CD8-positive, alpha-beta T cell (primary cell): ENCODE measurements at places on chromosomes 1 and 21.

DNA sequence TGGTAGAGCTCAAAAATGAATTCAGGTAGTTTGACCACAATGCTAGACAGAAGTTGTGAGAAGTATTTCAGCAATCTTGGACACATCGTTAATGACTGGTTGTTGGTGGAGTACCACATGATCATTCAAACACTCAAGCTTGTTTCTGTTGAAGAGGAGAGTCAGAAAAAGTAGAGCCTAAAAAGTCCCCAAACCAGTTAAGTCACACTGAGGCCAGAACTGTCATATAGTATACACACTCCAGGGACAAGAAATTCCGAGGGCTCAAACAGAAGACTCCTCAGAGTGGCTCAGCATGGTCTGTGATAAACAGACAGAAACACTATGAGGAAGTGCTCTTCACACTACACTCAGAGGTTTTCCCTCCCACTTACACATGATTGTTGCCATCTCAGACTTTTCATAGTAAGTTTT is 5.8 kb downstream of the TRIM33 start:
- no peak for DNase-seq

DNA sequence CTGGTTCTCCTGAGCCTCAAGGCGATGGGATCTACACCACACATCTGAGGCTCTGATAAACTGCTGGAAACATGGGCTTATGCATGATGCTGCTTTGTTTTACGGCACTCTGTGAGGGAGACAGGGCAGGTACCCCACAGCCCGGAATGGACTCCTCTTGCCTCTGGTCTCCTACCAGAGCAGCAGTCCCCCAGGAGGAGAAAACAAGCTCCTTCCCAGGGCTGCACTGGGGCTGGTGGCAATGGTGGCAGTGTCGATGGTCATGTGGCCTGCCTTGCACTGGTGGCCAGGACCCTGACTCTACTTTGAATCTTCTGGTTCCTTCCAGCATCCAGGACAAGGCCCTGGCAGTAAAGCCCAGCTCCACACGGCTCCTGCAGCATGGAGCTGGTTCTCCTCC is 79.4 kb downstream of the TOMM20 start:
- DNase-seq: no peak

GRCh38 chr1:21818656-21819055 is 6.6 kb downstream of the LDLRAD2 start:
- DNase-seq: no peak

GRCh38 chr1:225849925-225850324 is 32.3 kb downstream of the TMEM63A start:
- peak; percentile 57 for DNase-seq

- DNase-seq: no peak
These were observed 59.6 kb downstream of the ZNF678 start for GRCh38 chr1:227622739-227623475.

DNA sequence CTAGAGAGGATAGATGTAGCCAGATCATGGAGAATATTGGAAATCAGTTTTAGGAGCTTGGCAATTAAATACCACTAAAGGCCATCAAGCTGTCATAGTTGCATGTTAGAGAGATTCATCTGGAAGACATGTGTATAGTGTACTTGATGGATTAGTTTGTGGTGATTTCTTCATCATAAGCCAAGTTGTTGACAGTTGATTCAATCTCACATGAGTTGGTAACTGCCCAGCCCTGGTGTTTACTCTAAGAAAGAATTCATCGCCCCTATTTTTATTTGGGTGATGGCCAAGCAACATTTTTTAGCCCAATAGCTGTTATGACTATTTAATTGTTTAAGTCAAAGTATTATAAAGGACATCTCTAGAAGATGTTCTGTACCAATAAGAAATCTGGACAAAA is 737.6 kb downstream of the PLA2G4A start:
- no peak for DNase-seq

DNA sequence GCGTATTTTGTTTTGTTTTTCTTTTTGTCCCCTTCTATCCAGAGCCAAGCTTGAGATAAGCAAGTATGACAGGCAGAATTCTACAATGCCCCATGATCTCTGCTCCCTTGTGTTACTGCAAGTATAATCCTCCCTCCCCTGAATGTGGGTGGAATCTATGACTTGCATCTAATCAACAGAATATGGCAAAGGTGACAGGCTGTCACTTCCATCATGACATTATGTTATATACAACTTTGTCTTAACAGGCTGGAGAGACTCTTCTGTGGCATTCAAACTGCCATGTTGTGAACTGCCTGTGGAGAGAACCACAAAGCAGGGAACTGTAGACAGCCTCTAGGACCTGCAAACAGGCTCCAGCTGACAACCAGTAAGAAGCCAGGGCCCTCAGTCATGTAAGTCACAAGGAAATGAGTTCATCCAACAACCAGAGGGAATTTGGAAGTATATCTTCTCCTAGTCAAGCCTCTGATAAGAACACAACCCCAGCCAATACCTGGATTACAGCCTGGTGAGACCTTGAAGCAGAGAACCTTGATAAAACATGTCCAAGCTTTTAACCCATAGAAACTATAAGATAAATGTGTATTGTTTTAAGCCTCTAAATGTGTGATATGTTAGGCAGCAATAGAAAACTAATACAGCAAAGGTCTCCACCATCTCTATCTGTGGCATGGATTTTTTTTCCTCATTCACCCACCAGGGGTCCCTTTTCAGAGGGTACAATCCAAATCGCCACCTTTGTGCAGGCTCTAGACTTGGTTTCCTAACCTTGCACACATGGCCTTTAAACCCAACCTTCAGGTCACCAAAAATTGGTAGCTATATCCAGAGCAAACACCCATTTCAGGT is 5.7 kb upstream of the C1orf162 start:
- DNase-seq: no peak

GRCh38 chr21:45102391-45102932 is 28.1 kb downstream of the ADARB1 start:
- DNase-seq: no peak

DNA sequence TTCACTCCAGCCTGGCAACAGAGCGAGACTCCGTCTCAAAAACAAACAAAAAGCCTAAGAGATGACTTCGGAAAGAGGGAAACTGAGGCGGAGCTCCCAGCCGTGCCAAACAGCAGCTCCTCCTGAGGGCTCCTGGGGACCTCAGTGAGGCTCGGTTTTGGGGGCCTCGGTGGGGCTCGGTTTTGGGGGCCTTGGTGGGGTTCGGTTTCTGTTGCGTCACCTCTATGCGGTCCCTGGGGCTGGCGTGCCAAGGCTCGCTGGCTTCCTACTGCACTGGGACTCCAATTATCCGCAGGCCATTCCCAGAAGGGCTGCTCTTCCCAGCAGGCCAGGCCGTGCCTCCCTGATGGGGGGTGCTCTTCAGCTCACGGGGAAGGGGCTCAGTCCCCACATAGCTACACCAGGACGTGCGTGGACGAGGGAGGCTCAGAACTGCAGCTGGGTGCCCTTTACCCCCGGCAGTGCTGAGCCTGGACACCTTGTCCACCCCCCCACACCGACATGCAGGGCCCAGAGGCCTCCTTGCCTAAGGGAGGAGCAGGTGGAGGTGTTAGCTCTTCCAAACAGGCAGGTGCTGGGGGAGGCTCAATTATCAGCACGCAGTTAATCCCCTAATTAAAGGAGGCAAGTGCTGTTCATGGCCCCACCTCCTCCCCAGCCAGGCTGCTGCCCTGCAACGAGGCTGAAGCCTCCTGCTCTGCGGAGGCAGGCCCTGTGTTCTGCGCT is 5.1 kb upstream of the C1orf159 start:
- DNase-seq: no peak

GRCh38 chr1:180927348-180927747 is 14.7 kb downstream of the KIAA1614 start:
- no peak for DNase-seq

DNA sequence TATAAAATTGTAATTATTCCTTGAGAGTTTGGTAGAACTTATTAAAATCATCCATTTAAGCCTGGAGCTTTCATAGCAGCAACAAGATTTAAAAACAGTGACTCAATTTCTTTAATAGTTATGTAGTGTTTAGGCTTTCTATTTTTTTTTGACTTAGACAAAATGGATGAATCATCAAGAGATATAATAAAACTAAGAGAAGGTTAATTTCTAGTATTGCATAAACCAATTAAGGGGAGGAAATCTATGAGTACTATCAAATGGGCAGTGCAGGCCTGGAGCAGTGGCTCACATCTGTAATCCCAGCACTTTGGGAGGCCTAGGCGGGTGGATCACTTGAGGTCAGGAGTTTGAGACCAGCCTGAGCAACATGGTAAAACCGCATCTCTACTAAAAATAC is 416.3 kb upstream of the USP24 start:
- DNase-seq: no peak

DNA sequence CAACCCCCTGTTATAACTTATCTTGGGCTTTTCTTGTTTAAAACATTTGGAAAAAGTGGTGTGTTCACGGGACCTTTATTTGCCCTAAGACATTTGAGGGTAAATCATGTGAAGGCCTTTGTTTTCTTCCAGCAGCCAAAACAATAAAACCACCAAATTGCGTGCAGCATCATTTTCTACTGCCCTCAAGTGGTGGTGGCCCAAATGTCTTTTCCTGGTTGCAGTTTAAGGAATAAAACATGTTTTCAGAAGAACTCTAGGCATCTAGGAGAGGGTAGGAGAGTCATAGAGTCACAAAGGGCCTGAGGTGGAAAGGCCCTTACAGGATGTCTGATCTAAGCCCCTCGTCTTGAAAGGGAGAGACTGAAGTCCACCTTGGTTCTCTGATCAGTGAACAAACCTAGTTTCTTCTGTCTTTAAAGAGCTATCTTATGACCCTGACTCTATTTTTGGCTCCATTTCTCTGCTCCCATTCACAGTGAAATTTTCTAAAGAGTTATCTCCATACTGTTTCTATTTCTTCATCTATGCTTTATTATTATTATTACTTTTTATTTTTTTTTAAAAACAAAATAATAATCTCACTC is 16.0 kb upstream of the EPS15 start:
- DNase-seq: peak; percentile 29

- DNase-seq: no peak
These were observed 28.1 kb downstream of the NDC1 start for GRCh38 chr1:53810007-53810406.

DNA sequence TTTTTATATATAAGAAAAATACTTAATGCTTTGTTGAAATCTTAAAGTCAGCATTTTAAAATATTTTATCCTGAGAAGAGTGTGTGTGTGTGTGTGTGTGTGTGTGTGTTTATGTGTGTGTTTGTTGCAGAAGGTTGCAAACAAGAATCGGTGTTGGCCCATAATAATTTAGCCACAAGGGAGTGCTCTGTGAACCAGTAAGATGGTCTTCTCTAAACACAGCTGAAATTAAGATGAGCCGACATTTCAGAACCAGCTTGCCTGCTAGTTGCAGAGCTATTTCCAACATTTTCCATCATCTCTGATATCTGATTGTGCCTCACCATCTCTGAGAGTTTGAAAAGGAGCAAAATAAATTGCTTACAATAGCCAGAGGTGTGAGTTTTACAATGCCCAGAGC is 158.8 kb upstream of the SGIP1 start:
- no peak for DNase-seq

DNA sequence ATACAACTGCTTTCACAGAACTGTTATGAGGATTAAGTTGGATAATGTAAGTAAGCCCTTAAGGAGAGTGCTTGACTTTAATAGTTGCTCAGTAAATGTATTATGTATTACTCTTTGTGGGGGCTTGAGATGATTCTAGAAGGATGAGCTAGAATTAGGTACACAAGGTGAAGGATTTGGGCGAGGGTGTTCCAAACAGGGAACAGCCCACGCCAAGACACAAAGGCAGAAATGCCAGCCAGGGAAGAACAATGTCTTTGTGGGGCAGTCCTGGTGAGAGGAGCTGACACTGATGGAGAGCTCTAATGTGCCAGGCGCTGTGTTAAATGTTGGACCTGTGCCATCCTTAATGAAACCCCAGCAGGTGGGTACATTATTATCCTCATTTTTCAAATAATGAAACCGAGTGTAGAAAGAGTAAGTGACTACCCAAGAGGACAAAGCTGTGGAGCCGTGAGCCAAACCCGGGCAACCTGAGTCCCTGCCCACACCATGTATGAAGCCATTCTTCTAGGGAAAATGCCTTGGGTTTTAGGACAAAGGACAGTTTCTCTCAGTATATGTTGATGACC is 362.4 kb downstream of the HHAT start:
- no peak for DNase-seq

- DNase-seq: no peak
These were observed 4.6 kb upstream of the PIAS3 start for GRCh38 chr1:145863282-145864018.

- no peak for DNase-seq
These were observed 23.2 kb downstream of the ARID4B start for GRCh38 chr1:235304549-235305451.

GRCh38 chr1:43172527-43172972 is 420 bp downstream of the CFAP57 start:
- peak; percentile 86 for DNase-seq

- no peak for DNase-seq
These were observed 36.1 kb upstream of the FAM131C start for GRCh38 chr1:16109571-16109970.

DNA sequence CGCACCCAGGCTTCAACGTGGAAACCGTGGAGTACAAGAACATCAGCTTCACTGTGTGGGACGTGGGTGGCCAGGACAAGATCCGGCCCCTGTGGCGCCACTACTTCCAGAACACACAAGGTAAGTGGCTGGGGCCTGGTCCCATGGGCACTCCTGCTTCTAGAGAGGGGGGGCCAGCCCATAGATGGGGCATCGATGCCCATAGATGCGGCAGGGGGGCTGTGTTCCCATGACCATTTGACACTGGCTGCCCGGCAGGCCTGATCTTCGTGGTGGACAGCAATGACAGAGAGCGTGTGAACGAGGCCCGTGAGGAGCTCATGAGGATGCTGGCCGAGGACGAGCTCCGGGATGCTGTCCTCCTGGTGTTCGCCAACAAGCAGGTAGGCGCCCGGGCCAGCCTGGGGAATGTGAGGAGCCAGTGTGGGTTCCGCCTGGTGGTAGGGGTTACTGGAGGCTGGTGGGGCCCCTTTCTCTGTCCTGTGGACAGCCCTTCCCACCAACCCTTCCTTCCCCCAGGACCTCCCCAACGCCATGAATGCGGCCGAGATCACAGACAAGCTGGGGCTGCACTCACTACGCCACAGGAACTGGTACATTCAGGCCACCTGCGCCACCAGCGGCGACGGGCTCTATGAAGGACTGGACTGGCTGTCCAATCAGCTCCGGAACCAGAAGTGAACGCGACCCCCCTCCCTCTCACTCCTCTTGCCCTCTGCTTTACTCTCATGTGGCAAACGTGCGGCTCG is 5.6 kb downstream of the C1orf35 start:
- DNase-seq: no peak

DNA sequence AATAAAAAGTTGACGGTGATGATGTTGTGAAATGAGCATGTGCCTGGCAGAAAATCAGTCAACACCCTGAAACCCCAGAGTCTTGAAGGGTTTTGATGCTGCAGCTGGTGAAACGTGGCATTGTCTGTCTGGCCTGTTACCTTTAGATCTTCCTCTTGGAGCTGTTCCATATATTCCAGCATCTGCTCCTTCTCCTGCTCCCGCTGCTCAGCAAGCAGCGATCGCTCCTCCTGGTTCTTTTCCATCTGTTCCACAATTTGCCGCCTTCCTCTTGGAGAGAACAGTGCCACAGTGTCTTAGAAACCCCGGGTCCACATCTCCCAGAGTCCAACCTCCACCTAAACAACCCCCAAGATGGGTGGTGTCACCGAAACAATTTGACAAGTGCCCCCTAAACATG is 15.7 kb downstream of the CFAP45 start:
- no peak for DNase-seq
